ENCODE measurements at places on chromosomes 5 and 9. TPM values are rescaled to one million over a fixed set of nuclear protein-coding genes. Genes with fewer than 3 reads are reported as not detected.

GRCh38 chr5:122493091-122494021 lies 181.3 kb downstream of the SNCAIP start:
- no peaks in the 10 kb centered on the region for H3K27me3 ChIP-seq
- H3K4me3 ChIP-seq = no peak overlapping the region
- H3K36me3 ChIP-seq = no peaks in the 10 kb centered on the region
- DNase-seq = no peak
- no peak overlapping the region for H3K27ac ChIP-seq

DNA sequence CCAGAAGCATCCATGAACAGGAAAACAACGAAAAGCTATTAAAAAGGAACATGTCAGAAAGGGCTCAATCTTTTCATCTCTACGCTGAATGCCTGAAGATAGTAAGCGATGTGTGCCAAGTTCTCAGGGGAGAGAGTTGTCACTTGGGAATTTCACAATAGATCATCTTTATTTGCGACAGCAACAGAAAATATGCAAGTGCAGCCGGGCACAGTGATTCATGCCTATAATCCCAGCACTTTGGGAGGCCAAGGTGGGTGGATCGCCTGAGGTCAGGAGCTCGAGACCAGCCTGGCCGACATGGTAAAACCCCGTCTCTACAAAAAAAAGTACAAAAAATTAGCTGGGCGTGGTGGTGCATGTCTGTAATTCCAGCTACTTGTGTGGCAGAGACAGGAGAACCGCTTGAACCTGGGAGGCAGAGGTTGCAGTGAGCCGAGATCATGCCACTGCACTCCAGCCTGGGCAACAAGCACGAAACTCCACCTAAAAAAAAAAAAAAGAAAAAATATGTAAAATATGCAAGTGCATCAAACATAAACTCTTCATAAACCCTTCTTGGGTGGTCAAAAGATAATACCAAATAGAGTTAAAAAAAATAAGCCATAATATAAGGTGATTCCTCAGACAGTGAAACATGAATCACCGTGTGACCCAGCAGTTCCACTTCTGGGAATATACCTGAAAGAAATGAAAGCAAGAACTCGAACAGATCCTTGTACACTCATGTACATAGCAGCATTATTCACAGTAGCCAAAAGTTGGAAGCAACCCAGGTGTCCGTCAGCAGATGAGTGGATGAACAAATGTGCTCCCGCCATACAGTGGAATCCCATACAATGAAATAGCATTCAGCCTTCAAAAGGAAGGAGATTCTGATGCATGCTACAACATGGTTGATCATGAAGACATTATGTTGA lies 16.2 kb downstream of the SFXN1 start:
- H3K4me1 ChIP-seq = peaks cover 41% of the 10 kb centered on the region
- H3K27me3 ChIP-seq = no peaks in the 10 kb centered on the region
- no peak for DNase-seq
- H3K36me3 ChIP-seq = peaks cover 60% of the 10 kb centered on the region
- H3K4me3 ChIP-seq = no peak overlapping the region
- H3K27ac ChIP-seq = no peak overlapping the region

DNA sequence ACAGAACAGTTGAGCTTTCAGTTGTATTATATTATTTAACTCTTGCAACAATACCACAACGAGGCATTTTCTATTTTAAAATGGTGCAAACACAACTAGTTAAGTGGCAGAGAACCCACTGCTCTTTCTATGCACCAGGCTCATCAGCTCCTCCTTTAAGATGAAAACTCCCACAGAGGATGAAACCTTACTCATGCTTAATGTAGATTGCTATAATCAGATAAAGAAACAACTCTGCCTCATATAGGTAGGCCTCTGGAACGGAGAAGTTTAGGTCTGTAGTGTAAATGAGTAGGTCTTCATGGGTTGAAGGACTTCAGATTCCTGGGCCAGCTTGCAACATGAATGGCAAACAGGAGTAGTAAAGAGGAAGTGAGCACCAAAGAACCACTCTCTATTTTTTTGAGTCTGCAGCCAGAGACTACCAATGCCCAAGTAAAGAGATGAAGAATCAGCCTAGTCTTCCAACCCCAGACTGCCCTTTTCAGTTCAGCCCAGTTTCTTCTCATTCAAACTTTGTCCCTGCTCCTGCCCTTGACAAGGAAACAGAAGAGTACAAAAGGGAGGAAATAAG lies 33.9 kb downstream of the HACD4 start:
- peaks cover 21% of the 10 kb centered on the region for H3K4me1 ChIP-seq
- no peak overlapping the region for H3K27ac ChIP-seq
- DNase-seq = no peak
- no peak overlapping the region for H3K4me3 ChIP-seq

Gene SLC6A7
- total RNA-seq = not detected

Gene RMRP
- 13,083 TPM for total RNA-seq

GRCh38 chr5:138789771-138790242 lies 36.6 kb downstream of the CTNNA1 start:
- H3K36me3 ChIP-seq = peaks cover 1% of the 10 kb centered on the region
- no peaks in the 10 kb centered on the region for H3K27me3 ChIP-seq
- DNase-seq = no peak
- H3K27ac ChIP-seq = no peak overlapping the region

Gene GPR21
- total RNA-seq = 1.2 TPM

Gene PDE6A
- total RNA-seq = not detected

DNA sequence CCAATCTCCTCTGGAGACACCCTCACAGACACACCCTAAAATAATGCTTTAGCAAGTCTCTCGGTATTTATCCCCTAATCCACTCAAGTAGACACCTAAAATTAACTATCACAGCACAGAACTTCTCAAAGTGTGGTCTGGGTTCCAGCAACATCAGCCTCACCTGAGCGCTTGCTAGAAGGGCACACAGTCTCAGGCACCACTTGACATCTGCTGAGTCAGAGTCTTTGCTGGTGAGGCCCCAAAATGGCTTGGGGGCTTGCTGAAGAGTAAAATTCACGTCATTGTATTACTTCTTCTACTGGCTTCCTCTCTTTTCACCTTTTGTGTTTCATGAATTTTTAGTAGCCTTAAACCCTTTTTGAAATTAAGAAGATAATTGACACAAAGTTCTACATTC lies 9.0 kb downstream of the FOXB2 start:
- H3K27ac ChIP-seq = no peak overlapping the region
- H3K4me1 ChIP-seq = no peaks in the 10 kb centered on the region
- no peak overlapping the region for H3K4me3 ChIP-seq
- H3K36me3 ChIP-seq = no peaks in the 10 kb centered on the region

DNA sequence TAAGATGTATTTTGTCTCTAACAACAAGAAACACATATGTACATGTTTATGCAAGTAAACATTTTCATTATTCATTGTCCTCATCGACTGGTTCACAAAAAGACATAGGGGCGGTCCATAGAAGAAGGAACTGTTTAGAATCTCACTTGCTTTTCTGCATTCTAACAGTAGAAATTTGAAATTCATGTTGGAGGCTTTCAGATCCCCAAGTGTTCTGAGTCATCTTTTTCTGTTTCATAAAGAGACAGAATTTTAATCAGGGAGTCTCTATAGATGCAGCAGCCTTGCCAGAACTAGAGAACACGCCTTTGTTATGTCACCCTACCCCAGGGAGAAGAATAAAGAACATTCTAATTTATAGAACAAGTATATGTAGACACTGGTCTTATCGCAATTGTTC lies 324.3 kb downstream of the GABRG2 start:
- no peak for DNase-seq
- no peaks in the 10 kb centered on the region for H3K27me3 ChIP-seq
- H3K27ac ChIP-seq = no peak overlapping the region
- no peaks in the 10 kb centered on the region for H3K4me1 ChIP-seq
- no peaks in the 10 kb centered on the region for H3K36me3 ChIP-seq
- no peak overlapping the region for H3K4me3 ChIP-seq

DNA sequence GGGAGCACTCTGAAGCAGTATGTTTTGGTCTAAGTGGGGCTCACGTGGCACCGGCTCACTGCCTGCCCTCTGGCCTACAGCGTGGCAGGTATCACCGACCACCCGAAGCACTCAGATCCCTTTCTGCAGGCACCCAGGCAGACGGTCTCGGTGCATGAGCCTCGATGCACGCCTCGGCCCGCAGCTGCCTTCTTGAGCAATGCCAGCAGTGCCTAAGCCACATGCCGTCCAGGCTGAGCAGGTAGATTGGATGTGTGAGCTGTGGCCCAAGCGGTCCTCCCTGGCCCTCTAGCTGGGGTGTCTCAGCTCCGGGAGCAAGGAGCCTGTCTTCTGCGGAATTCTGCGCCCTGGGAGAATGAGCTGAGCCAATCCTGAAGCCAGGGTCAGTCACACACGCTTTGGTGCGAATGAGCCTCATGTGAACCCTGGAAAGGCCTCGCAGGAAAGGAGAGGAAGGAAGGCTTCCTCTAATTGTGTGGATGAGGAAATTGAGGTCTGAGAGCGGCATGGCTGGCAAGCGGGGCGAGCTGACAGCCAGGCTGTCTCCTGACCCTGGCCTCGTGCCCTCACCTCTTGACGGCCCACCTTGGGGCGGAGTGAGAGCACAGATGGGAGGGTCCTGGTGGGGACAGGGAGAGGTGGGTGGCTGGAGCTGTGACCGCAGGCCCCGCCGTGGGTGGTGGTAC lies 14.4 kb downstream of the RXRA start:
- peaks cover 11% of the 10 kb centered on the region for H3K4me1 ChIP-seq
- no peak overlapping the region for H3K4me3 ChIP-seq
- H3K27ac ChIP-seq = no peak overlapping the region
- DNase-seq = no peak
- H3K27me3 ChIP-seq = no peaks in the 10 kb centered on the region

DNA sequence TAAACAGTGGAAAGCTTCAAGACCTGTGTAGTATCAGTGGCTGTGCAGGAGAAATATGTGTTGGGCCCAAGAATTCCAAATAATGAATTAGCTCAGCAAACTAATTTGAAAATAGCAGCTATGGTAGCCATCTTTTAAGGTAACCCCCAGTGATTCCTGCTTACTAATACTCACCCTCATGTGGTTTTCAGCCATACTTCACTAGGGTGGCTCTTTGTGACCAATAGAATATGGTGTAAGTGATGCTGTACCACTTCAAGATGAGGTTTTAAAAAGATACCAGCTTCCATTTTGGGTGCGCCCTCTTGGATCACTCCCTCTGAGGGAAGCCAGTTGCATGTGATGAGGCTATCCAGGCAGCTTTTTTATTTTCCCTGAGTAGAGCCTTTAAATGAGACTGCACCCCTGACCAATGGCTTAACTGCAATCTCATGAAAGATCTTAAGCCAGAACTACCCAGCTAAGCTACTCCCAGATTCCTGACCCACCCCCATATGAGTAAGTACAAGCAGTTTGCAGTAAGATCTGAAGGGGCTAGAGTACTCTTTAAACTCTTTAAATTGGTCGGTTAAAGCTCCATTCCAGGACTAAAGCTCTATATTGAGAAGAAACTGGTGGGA lies 58.3 kb downstream of the UHRF2 start:
- H3K27ac ChIP-seq = no peak overlapping the region
- H3K27me3 ChIP-seq = no peaks in the 10 kb centered on the region
- no peaks in the 10 kb centered on the region for H3K4me1 ChIP-seq
- H3K36me3 ChIP-seq = peaks cover 32% of the 10 kb centered on the region
- H3K4me3 ChIP-seq = no peak overlapping the region
- DNase-seq = no peak

GRCh38 chr9:95284162-95285080 lies 33.1 kb downstream of the FANCC start:
- no peak overlapping the region for H3K4me3 ChIP-seq
- no peak for DNase-seq
- H3K4me1 ChIP-seq = no peaks in the 10 kb centered on the region

Gene AIF1L
- 0.12 TPM for total RNA-seq

Gene BAAT
- total RNA-seq = not detected

- H3K27ac ChIP-seq = no peak overlapping the region
- no peak for DNase-seq
- no peak overlapping the region for H3K4me3 ChIP-seq
- peaks cover 6% of the 10 kb centered on the region for H3K4me1 ChIP-seq
- no peaks in the 10 kb centered on the region for H3K36me3 ChIP-seq
- peaks cover 6% of the 10 kb centered on the region for H3K27me3 ChIP-seq
These were observed 599.6 kb downstream of the CCDC171 start for GRCh38 chr9:16152276-16153101.

DNA sequence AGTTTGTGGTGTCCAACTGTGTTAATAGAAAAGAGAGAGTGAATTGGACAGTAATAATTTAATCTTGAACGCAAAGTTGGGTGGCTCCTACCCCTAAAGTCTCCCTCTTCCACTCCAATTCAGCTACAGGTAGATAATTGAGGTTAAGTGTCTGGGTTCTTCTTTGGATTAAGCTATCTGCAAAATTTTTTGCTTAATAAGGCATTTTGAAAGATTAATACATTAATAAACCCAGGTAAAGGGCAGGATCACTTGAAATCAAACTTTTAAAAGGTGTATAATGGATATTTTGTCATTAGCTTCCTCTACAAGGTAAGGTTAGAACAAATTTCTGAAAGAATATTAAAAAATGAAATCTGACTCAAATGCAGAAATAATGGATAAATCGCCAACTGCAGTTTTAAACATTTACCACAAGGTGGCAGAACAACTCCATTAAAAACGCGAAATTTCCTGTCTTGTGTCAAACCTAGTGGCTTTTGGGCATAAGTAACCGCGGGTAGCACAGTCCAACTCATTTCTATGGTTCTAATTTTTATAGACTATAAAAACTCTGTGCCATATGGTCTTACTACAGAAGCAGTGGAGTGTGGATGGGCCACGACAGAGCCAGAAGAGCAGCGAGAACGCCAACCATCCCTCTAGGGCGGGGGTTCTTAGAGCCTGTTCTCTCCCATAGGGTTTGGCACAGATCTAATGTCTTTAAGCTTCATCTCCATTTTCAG lies 276.5 kb downstream of the ARHGEF28 start:
- peaks cover 16% of the 10 kb centered on the region for H3K4me1 ChIP-seq
- H3K36me3 ChIP-seq = no peaks in the 10 kb centered on the region
- H3K27me3 ChIP-seq = peaks cover 53% of the 10 kb centered on the region
- H3K4me3 ChIP-seq = no peak overlapping the region
- H3K27ac ChIP-seq = no peak overlapping the region

DNA sequence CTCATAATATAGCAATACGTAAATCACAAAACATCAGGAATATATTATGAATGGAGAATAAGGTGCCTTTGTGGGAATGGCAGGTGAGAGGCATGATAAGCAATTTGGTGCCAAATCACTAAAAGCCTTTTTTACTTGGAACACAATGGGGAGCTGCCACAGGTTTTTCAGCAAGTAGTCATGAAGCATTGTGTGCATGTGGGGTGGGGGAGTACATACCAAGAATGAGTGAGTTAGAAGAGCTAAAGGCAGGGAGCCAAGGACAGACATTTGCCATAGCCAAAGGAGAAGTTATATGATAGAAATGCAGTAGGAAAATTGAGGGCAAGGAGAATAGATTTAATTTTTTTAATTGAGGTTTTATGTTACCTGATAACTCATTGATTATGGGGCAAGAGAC lies 445.0 kb upstream of the SMC2 start:
- no peak for DNase-seq
- no peaks in the 10 kb centered on the region for H3K4me1 ChIP-seq
- no peak overlapping the region for H3K4me3 ChIP-seq
- H3K27me3 ChIP-seq = no peaks in the 10 kb centered on the region

- no peaks in the 10 kb centered on the region for H3K27me3 ChIP-seq
- no peak for DNase-seq
- H3K4me1 ChIP-seq = no peaks in the 10 kb centered on the region
- no peak overlapping the region for H3K4me3 ChIP-seq
- H3K36me3 ChIP-seq = no peaks in the 10 kb centered on the region
These were observed 73.1 kb downstream of the RPS23 start for GRCh38 chr5:82205005-82205404.

Gene NMUR2
- not detected for total RNA-seq
